Sciatic nerve (tissue), 2 donors: ENCODE measurements at places on chromosomes 5 and 9.

DNA sequence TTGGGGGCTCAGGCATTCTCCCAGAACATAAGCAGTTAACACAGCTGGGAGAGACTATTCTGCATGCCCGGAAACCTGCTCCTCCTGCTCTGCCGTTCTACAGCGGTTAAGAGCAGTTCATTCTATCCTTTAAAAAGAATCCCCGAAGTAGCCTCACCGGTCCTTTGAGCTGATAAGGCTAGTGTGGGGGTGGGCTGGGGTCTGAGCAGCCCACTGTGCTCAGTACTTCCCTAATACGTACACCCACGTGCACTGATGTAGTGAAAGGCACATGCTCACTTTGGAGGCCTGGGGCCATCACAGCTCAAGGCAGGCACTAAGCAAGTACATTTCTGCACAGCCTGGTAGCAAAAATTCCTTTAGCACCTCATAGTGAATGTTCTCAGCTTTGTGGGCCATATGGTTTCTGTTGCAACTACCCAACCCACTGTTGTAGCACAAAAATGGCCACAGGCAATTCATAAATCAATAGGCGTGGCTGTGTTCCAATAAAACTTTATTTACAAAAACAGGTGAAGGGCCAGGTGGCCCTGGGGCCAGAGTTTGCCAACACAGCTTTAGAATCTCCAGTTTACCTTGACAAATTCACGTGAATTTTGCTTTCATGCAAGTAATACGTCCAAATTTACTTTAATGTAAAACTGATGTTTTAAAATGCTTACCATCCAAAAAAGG is 136.4 kb downstream of the ZNF354C start:
- no peak for DNase-seq

DNA sequence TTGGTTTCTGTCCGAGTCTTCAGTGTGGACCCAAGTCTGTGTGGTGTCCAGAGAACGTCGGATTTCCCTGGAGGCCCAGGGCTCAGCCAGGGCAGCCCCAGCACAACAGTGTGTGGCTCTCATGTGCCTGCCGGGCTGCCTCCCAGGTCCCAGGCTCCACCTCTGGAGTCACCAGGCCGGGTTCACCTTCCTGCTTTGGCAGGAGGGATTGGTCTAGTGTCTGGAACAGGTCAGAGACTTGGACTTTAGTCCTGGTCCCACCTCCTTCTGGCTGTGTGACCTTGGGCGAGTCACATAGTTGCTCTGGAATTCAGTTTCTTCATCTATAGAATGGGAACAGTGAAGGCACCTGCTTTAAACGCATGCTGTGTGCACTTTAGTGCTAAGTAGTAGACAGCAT is 3.2 kb downstream of the DOLPP1 start:
- DNase-seq, result no peak

GRCh38 chr9:133584559-133585476 is 24.4 kb downstream of the FAM163B start:
- no peak for DNase-seq

DNA sequence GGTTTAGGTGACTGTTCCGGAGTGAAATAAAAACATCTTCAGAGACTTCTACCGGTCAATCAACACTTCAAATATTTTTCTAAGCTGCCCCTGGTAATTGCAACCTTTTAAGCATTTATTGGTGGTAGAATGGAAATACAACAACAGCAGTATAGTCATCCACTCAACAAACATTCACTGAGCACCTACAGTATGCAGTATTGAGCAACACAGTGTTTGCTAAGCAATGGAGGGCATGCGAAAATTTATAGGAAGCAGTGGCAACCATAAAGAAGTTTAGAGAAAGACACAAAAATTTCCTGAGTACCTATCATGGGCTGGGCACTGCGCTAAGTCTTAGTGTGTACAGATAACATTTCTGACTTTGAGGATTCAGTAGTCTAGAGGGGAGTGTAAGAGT is 12.0 kb upstream of the SSBP2 start:
- DNase-seq, result no peak

- no peak for DNase-seq
Measured at GRCh38 chr5:78008356-78008967, 232.3 kb upstream of the TBCA start.

DNA sequence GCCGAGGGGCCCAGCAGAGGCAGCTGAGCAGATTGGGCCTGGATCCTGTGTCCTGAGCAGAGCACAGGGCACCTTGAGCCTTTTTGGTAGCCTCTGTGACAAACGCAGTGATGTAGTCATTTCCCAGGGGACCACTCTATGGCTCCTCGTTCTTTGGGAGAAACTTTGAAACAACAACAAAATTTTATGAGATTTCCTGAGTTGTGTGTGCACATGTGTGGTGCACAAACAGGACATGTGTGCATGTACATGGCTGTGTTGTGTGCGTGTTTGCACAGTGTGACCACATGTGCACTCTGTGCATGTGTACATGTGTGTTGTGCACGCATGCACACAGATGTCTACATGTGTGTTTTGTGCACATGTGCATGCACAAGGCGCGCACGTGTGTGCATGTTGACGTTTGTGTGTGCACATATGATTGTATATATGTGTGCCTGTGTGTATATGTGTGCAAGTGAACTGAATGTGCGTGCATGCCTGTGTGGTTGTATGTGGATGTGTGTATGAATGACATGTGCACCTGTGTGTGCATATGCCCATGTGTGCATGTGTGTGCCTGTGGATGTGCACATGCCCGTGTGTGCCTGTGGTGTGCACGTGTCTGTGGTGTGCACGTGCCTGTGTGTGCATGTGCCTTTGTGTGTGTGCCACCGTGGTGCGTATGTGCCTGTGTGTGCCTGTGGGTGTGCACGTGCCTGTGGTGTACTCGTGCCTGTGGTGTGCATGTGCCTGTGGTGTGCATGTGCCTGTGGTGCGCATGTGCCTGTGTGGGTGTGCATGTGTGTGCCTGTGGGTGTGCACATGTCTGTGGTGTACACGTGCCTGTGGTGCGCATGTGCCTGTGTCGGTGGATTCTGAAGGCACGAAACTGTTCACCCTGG is 221.6 kb downstream of the CACNA1B start:
- DNase-seq, result no peak

- no peak for DNase-seq
Measured at GRCh38 chr9:70080481-70081119, 37.0 kb downstream of the MAMDC2 start.
